ENCODE measurements at places on chromosomes 16 and 17.
A peak's percentile ranks its signal among the peaks of the same experiment; 100 is the strongest.

DNA sequence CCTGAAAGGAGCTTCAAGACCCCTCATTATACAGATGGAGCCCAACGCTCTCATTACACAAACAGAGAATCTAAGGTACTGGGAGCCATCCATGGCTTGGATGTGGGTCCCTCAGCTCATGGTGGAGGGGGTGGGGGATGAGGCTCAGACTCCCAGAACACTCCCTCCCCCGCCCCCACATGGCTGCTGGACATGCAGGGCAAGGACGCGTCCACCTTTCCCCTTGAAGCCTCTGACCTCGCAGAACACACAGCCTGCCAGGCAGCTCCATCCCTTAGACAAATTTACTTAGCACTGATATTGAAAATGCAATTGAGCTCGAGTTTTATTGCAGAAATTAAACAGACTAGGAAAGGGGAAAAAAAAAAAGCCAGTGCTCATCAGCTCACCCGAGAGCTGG lies 203.9 kb downstream of the ZNF423 start:
- no peak for DNase-seq

DNA sequence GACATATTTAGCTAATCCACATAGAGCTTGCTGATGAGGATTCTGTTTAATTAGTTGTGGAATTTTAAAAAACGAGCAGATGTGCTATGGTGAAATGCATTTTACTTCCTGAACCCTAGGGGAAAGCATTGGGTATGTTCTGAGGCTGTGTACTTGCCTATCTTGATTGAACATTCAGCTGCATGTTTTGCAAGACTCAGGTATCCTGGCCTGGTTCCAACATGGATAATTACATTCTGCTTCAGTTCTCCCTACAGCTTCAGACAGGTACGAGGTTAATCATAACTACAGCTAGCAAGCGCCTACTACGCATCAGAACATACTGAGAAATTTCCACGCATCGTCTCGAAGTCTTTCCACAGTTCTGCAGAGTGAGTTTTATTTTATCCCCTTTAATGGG lies 77.0 kb downstream of the HS3ST2 start:
- no peak for DNase-seq

DNA sequence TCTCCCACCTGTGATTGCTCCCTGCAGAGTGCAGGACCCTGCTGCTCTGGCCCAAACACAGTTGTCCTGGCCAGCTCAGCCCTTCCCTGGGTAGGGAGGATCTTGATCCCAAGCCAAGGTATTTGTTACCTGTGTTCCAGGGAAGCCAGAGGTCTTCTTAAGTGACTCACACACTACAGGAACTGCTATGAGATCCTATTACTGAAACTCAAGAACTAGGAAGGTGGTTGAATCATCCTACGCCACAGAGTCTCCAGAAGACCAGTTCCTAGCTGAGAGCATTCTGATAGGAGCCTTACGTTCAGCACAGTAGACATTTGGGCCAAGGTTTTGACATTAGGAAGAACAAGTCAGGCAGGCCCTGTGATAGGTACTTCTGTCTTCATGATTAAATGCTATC lies 12.0 kb downstream of the CHST6 start:
- no peak for DNase-seq

GRCh38 chr17:73436954-73437353 lies 125.2 kb upstream of the CDC42EP4 start:
- DNase-seq = no peak

- peak; percentile 79 for DNase-seq
These were observed 32.7 kb upstream of the AXIN2 start for GRCh38 chr17:65593855-65594845.

DNA sequence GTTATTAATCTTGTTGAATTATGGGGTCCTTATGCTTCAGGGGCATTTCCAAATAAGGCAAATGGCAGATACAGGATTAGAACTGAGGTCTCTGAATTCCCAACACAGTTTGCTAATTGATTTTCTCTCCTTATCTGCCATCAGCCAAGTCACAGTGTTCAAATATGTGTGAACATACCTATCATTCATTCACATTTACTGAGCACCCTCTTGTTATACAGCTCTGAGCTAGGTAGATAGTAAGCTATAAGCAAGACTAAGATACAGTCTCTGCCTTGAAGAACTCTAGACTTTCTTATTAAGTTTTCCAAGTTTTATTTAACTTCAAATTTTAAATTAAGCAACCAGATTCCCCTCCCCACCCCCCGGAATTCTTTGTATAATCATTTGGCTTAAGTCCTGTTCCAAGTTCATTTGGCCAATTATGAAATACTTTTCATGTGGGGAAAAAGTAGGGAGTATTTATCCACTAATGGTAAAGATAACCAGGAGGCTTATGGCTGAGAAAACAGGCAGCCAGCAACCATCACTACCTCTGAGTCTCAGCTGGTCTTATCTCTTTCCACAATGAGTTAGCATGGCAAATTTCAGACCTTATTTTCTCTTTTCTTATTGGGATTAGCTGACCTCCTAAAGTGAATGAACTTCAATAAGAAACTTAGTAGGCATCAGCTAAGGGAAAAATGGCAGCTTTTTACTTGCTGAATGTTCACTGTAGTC lies 31.4 kb upstream of the CORO6 start:
- DNase-seq = no peak

DNA sequence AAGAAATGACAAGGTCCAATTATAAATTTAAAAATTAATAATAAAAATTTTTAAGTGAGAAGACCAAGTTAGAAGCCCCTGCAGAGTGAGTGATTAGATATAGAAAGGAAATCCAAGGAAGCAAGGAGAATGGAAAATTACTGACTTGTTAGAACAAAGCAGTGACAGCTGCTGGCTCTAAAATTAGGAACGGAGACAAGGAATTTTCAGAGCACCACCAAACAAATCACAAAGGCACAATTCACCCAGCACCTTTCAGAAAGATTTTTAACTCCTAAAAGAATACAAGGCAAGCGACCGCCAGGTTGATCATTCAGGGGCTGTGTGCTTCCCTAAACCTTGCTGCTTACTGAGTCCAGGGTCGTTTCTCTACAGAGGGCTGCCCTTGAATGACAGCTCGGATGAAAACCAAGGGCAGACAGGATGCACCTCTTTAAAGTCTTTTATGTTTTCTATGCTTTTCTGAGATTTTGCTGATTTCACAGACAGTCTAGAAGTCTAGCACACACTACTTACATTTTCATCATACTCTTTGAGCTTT lies 45.4 kb upstream of the GINS3 start:
- DNase-seq = no peak

GRCh38 chr16:84729716-84730320 lies 30.0 kb downstream of the USP10 start:
- no peak for DNase-seq

- DNase-seq = no peak
These were observed 341.0 kb upstream of the CCL2 start for GRCh38 chr17:33914125-33914524.

Measured in lung (tissue), 17 donors.